ENCODE measurements at places on chromosomes 2 and 18.

GRCh38 chr2:55431982-55432627, 12.4 kb upstream of the CCDC88A start:
- DNase-seq = no peak

GRCh38 chr2:83747141-83747540, 711.9 kb downstream of the SUCLG1 start:
- no peak for DNase-seq

GRCh38 chr2:134718023-134718816, 580 bp downstream of the TMEM163 start:
- no peak for DNase-seq

GRCh38 chr2:70570041-70570661, 16.5 kb upstream of the TGFA start:
- DNase-seq = no peak

DNA sequence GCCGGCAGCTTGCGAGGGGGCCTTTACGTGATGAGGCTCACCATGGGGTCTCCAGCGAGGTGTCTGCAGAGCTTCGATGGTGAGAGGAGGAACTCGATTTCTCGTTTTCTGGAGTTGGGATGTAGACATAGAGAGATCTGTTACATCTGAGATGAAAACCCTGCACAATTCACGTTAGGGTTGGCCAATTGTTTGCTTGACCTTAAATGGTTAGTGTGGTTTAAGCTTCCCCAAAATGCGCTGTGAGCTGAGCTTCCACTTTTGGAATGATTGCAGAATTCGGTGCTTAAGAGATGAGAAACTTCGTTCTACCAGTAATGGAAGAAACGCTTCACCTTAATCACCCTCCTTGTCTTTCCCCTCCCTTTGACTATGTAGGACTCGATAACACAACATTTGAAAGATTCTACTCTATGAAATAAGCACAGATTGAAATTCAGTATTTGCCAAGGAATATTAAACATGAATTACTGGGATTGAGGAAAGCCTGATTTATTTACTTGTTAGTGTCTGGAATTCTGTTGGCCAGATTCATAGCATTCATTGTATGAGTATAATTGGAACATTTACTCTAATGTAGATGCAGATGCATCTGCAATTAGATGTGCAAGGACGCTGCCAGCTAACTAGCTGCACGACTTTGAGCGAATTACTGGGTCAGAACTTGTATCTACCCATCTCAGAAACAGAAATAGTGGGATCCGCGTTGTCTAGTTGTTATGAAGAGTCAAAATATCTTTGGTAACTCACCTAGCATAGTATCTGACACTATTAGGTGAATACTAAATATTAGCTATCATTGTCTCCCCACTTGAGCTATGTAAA, 1.6 kb upstream of the KLF7 start:
- DNase-seq = no peak

DNA sequence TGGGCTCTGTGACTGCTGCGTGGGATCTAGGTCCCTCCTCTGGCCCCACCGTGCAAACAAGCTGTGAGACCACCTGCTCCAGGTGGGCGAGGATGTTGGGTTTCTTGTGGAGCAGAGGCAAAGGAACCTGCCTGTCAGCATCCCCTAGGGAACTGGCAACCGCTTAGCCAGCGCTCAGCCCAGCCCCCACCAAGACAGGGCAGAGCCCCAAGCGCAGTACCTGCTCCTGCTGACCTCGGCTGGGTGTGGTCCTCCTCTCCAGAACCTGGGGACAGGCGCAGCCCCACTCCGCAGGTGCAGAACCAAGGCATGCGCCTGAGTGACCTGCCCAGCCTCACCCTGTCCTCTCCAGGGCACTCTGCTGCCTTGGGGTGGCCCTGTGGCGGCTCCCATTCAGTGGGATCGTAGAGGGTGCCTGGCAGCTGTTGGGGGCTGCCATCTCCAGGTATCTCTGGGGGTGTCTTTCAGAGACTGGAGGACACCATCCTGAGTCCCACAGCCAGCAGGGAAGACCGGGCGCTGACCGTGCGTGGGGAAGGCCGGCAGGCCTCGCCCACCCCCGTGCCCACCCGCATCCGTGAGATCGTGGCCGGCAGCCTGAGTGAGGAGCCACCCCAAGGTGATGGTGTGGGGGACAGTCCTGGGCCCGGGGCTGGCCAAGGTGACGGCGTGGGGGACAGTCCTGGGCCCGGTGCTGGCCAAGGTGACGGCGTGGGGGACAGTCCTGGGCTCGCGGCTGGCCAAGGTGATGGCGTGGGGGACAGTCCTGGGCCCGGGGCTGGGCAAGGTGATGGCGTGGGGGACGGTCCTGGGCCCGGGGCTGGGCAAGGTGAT, 12.3 kb downstream of the CROCC2 start:
- no peak for DNase-seq

Data from stimulated activated CD4-positive, alpha-beta T cell treated with anti-CD3 and anti-CD28 coated beads, TNF-alpha, amount 100 ng/mL, for 24 hours (primary cell).